Stimulated activated CD8-positive, alpha-beta memory T cell treated with anti-CD3 and anti-CD28 coated beads, Interleukin-7, amount 100 ng/mL, for 1 hour (primary cell): ENCODE measurements at places on chromosomes 4 and X.

- peak; percentile 57 for DNase-seq
Measured at GRCh38 chrX:153947009-153947769, 2.7 kb upstream of the RENBP start.

GRCh38 chrX:103779141-103779789 is 2.6 kb downstream of the PLP1 start:
- DNase-seq: no peak

- no peak for DNase-seq
Measured at GRCh38 chrX:69197690-69198089, 32.4 kb upstream of the PJA1 start.

GRCh38 chrX:63186137-63186536 is 165.0 kb downstream of the SPIN4 start:
- no peak for DNase-seq

DNA sequence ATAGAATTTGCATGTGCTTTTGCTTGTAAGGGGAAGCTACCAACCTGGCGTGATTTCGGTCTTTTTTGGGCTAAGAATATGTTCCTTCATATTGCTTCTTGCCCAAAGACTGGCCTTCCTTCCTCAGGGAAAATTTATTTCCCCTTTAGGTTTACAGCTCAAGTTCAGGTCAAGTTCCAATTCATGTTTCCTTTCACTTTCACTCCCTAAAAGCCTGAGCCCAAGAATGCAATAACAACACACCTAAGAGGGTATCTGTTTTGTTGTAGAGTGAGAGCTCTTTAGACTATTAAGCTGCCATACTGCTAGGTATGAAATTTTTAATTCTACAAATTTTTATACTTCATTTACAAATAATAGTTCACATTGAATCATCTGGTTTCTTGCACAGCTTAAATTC is 299.6 kb downstream of the TLL1 start:
- no peak for DNase-seq

- no peak for DNase-seq
Measured at GRCh38 chrX:87571964-87572363, 54.4 kb downstream of the KLHL4 start.

- no peak for DNase-seq
Measured at GRCh38 chr4:41232856-41233255, 18.5 kb upstream of the APBB2 start.

GRCh38 chrX:137352101-137352660 is 213.7 kb upstream of the ZIC3 start:
- no peak for DNase-seq

DNA sequence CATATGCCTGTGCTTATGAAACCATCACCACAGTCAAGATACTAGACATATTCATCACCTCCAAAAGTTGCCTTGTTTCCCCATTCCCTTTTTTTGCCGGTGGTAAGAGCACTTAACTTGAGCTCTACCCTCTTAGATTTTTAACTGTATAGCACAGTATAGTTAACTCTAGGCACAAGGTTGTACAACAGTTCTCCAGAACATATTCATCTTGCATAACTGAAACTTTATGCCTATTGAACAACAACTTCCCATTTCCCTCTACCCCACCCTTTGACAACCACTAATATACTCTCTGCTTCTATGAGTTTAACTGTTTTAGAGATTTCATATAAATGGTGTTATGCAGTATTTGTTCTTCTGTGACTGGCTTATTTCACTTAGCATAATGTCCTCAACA is 119.3 kb downstream of the ASB9 start:
- DNase-seq: no peak

DNA sequence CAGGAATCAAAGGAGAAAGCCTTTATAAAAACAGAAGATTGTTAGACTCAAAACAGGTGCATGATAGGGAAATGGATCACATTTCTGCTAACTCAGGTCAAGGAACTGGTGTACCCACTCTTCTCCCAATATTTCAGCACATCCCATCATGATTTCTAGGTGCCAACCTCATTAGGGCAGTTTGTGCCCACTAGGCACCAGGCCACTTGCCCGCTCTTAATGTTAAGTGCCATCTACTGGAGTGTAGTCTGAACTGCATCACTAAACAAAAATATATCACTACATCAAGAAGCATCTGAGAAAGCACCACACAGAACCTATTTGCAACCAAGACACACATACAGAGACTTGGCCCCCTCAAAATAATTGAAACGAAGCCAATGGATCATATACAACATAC is 140.4 kb upstream of the GRID2 start:
- no peak for DNase-seq

GRCh38 chr4:23153076-23153475 is 460.3 kb downstream of the GBA3 start:
- DNase-seq: no peak

GRCh38 chr4:156692016-156692415 is 279.6 kb downstream of the PDGFC start:
- no peak for DNase-seq

- no peak for DNase-seq
Measured at GRCh38 chr4:186021461-186022167, 47.3 kb upstream of the TLR3 start.

GRCh38 chrX:16445166-16445752 is 204.7 kb upstream of the S100G start:
- DNase-seq: no peak

GRCh38 chrX:69793260-69793935 is 177.5 kb downstream of the EDA start:
- no peak for DNase-seq

GRCh38 chrX:63525491-63525890 is 174.4 kb upstream of the SPIN4 start:
- DNase-seq: no peak

- DNase-seq: no peak
Measured at GRCh38 chr4:156294577-156294976, 340.9 kb upstream of the CTSO start.

DNA sequence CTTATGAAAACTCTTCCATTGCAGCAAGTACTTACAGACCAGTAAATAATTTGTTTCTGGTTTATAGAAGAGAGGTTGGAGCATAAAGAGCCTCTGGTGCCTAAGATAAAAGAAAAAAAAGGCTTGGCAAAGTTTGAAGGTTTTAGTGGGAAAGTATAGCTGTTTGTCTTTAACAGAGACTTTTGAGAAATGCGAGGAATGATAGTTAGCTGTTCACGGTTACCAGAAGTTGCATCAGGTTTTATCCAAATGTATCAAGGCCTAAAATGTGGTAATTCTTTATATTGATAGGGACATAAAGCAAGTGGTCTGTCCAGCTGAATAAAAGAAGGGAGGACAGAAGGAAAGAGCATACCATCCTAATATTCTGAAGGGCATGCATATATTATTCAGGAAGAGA is 29.3 kb downstream of the RAP1GDS1 start:
- DNase-seq: no peak

DNA sequence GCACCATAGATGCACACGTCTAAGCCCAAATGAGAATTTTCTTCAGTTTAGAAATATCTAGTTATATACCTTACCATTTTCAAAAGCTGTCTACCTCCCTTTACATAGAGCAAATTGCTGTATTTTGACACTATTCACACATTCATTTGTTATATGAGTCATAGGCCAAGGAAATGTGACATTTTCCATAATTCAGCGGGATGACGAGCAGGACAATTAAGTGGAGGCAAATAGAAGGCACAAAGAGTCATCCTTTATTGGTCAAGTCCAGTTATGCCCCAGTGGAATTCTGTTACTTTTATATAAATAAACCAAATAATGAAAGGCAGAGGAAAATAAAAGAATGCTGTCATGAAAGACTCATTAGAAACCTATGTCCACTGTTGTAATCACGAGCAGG is 27.9 kb downstream of the FGF13 start:
- no peak for DNase-seq

DNA sequence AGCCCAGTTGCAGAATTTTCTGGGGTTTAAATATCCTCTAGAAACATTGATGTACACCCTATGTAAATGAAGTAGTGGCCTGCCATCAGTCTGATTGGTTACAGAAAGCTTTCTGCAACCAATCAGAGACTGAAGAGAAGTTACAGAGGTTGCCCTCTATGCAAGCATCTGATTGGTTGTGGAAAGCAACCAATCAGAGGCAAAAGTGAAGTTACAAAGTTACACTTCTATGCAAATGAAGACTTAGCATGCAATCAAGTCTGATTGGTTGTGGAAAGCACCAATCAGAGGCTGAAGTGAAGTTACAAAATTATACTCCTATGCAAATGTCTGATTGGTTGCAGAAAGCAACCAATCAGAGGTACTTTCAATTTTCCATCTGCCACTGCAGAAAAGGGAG is 51.9 kb upstream of the USP9X start:
- DNase-seq: no peak

GRCh38 chrX:10028283-10029104 is 61.3 kb downstream of the CLDN34 start:
- DNase-seq: no peak

DNA sequence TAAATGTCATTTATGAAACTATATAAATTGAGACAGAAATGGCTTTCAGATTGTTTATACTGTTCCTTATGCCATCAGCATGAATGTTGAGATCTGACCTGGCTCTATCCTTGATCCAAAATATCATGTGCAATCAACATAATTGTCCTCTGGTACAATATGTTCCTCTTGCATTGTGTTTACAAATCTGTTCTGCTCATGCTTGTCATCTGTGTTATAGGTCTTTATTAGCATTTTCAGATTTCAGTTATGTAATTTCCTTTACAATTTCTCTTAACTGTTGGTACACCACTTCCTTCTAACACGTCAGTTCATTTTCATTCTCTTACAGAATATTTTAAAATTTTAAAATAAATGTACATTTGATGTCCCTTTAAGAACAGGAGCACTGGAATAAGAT is 1.6 kb downstream of the HPGD start:
- DNase-seq: no peak

DNA sequence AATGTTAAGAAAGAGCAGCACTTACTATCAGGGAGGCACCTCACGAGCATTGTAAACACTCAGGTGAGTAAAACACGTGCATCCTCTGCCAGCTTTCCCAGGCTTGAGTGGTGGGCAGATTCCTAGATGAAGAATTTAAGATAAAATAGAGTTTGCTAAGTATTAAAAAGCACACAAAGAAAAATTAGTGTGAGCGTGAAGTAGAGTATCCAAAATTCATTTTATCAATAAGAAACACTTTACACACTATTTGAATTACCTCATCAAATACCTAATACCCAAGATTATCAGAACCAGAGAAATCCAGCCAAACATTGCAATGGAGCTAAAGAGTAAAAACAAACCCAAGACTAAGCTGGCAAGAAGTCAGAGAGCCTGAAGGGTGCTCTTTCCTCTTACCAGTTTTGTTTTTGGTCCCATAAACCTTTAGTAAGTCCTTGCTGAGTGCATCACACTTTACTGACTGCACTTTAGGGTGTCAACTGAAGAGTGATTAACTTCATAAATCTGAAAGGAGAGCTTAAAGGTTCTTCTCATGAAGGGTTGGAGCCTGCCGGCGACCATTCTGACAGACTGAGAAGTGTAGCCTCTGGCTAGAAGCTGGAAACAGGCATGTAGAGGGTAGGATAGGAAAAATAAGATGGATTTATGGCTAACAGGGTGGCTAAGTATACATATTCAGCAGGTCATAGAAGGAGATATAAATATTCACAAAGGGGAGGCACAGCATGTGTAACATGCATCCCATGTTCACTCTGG is 151.1 kb downstream of the SLC7A11 start:
- no peak for DNase-seq

GRCh38 chr4:31059753-31060522 is 339.8 kb downstream of the PCDH7 start:
- DNase-seq: no peak

DNA sequence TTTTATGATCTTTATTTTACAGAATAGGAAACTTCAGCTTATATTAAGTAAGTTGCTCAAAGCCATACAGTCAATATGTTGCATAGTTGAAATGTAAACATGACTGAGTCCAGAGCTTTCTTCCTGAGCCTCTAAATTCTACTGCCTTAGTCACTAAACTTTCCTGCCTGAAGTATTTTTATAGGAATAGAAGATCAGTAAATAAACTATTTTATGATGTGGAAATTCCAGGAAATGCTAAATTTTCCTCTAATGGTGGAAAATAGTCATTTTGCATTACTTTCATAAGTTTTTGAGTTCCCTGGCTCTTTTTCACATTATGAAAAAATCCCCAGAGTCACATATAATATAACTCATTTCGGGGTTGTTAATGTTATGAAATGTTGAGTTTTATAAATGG is 182.8 kb downstream of the BANK1 start:
- DNase-seq: no peak

DNA sequence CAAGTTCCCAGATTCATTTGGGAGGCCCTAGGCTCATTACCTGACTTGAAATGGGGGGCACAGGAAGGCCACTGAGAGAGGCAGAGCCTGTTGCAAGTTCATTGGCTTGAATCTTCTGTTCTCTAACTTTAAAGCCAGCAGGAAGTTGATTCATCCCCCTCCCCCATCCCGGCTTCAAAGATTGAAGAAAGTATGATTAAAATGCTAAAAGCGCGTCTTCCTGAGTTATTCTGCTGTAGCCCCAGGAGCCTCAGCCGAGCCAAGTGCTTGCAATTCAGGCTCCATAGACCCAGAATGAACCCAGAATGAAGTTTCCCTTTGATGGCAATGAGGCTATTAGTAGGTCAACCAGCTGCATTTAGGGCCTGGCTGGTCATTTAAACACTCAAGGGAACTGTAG is 14.7 kb downstream of the CHST7 start:
- no peak for DNase-seq

GRCh38 chrX:153862369-153863250 is 23.4 kb downstream of the L1CAM start:
- DNase-seq: no peak

- DNase-seq: no peak
Measured at GRCh38 chrX:79325263-79325958, 41.7 kb downstream of the ITM2A start.

- DNase-seq: no peak
Measured at GRCh38 chr4:169059306-169060211, 49.5 kb upstream of the CBR4 start.

DNA sequence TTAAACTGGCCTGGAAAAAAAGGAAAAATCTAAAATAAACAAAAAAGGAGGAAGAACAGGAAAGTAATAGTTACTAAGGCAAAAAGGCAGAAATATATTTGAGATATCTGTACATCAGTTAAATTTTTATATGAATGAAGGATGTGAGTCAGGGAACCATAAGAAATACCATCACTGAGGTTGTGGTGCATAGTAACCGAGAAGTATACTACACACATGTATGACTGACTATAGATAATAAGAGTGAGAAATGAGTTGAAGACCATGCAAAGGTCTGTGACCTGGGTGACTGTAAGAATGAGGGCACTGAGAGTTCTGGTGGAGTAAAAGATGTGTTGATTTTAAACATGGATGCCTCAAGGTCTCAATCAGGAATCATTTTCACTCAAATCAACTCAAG is 220.6 kb upstream of the FAM241A start:
- DNase-seq: no peak

GRCh38 chrX:16711219-16711811 is 1.2 kb downstream of the CTPS2 start:
- DNase-seq: no peak

DNA sequence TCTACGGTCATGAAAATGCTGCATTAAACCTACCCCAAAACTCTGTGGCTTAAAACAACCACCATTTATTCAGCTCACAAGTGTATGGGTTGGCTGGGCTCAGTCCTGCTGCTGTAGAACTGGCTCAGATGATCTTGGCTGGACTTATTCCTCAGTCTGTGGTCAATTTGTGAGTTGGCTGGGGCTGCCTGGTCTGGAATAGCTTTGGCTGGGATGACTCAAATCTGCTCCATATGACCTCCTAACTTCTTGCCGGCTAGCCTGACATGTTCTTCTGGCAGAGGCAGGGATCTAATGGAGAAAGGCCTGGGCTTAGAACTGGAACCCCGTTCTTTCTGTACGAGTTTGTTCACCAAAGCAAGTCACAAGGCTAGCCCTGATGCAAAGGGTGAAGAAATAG is 71.7 kb downstream of the CFAP299 start:
- no peak for DNase-seq
